ENCODE measurements at places on chromosomes 6 and 20.

GRCh38 chr6:49856282-49856681, 10.1 kb downstream of the CRISP1 start:
- no peak for DNase-seq

GRCh38 chr6:37109714-37110499, 60.0 kb upstream of the PIM1 start:
- DNase-seq, result no peak

- DNase-seq, result no peak
These were observed 146.3 kb downstream of the MANEA start for GRCh38 chr6:95723638-95724037.

DNA sequence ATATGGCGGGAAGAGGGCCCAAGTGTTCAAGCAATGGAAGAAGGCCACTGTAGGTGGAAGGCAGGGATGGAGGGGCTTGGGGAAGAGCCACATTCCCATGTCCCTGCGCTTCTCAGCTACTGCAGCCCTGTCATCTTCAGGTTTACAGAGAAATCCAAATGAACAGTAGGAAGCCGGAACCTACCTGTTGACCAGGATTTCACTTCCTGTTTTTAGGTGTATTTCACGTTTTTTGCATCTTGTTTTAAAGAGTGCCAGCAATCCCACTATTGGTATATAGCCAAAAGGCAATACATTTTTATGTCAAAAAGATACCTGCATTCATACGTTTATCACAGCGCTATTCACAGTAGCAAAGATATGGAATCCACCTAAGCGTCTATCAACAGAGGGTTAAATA, 159.2 kb downstream of the SLC35B3 start:
- DNase-seq, result no peak

DNA sequence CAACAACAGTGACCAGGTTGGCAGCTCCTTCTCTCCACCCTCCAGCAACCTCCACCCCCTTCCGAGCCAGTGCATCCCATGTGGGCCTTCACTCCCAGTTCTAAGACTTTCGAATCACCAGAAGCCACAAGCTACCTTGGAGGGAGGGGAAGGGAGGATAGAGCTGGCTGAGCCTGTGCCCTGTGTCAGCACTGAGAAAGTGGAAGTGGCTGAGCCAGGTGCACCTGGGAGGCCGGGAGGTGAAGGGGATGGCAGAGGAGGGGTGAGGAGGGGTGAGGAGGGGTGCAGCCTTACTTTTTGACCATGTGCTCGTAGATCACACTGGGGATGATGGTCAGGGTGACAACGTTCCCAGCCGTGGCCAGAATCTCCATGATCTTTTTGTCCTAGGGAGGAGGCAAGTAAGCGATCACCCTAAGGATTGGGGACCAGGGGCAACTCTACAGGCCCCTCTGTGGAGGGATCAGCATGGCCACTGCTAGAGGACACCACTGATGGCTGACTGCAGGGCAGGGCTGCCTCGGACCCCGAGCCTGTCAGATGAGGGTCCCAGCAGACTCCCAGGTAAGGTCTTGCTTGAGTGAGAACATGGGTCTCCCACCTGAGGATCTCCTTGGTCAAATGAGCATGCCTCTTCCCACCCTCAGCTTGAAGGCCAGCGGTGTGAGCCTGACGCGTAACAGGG, 18.3 kb downstream of the SDCBP2 start:
- DNase-seq, result no peak

DNA sequence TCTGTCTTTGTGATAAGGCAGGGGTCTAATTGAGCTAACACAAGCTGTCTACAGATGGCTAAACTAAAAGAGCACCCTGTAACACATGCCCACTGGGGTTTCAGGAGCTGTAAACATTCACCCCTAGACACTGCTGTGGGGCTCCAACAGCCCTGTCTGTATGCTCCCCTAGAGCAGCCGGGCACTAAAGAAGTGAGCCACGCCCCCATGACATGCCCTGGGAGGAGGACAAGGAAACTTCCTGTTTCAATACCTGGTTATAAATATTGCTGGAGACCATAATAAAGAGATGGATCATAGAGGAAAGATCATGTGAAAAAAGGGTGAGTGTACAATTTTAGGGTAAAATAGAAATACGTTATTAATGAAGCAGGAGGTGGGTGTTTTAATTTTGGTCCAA, 667.7 kb upstream of the AGPAT4 start:
- no peak for DNase-seq

GRCh38 chr20:1434571-1435336, 31.9 kb downstream of the NSFL1C start:
- peak; percentile 63 for DNase-seq

- peak; percentile 62 for DNase-seq
These were observed 1.7 kb downstream of the KCNK15 start for GRCh38 chr20:44747166-44748004.
